ENCODE measurements at places on chromosomes 6 and 20. TPM values are rescaled to one million over a fixed set of nuclear protein-coding genes. Genes with fewer than 3 reads are reported as not detected.

ZC2HC1B gene
- total RNA-seq, result 0.24 TPM

GPSM3 gene
- 117 TPM for total RNA-seq

FKBP5 gene
- 111 TPM for total RNA-seq

EFCAB8 gene
- total RNA-seq, result 0.24 TPM

SIRPG gene
- 27.9 TPM for total RNA-seq

- no peak for DNase-seq
These were observed 77.6 kb upstream of the BACH2 start for GRCh38 chr6:90374201-90374600.

DNA sequence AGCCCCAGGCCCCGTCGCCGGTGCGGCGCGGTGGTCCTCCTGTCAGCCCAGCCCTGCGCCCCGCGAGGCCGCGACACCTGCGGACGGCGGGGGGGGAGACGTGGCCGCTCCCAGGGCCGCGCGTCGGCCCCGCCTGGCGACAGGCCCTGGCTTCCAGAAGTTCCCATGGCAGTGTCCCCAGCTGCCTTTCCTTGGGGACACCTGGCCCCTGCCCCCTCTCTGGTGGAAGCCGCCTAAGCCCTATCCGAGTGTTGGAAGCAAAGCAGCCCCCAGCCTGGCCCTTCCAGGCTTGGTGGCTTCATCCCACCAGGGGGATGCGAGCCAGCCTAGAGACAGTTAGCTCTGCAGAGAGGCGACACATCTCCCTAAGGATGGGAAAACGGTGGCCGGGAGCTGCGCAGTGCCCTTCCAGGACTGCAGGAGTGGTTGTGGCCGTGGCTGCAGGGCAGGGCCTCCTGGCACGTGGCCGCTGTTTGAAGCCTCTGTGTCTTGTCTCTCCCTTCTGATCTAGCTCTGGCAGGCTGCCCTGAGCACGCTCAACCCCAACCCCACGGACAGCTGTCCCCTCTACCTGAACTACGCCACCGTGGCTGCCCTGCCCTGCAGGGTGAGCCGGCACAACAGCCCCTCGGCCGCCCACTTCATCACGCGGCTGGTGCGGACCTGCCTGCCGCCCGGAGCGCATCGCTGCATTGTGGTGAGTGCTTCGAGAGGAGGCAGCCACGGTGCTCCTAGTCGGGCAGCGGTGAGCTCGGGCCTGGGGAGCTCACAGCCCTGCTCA, 816 bp downstream of the NPEPL1 start:
- DNase-seq, result peak; percentile 26

GRCh38 chr20:59850018-59850641, 83.3 kb downstream of the SYCP2 start:
- no peak for DNase-seq

DNA sequence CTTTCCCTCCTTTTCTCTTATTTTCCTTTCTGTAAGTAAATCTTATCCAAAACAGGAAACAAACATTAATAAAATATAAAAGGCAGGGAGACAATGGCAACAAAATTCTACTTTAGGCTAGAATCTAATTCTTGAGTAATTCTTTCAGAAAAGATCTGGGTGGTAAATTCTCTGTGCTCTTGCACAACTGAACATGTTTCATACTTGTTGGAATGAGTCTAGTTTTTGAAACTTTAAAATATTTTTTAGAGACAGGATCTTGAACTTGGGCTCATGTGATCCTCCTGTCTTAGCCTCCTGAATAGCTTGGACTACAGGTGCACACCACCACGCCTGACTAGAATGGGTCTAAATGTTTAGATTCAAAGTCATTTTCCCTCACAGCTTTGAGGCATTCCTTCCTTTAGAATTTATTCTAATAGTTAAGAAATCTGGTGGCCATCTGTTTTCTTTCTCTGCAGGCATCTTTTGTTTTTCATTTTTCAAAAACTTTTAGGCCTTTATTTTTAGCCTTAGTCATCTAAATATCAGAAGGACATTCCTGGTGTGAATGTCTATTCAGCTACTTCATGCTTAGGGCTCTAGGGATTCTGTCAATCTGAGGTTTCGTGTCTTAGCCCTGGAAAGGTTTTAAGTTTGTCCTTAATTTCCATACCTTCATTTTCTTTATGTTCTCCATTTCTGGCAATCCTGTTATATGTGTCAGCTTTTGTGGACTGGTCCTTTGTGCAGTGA, 76.5 kb downstream of the CDKAL1 start:
- no peak for DNase-seq

DNA sequence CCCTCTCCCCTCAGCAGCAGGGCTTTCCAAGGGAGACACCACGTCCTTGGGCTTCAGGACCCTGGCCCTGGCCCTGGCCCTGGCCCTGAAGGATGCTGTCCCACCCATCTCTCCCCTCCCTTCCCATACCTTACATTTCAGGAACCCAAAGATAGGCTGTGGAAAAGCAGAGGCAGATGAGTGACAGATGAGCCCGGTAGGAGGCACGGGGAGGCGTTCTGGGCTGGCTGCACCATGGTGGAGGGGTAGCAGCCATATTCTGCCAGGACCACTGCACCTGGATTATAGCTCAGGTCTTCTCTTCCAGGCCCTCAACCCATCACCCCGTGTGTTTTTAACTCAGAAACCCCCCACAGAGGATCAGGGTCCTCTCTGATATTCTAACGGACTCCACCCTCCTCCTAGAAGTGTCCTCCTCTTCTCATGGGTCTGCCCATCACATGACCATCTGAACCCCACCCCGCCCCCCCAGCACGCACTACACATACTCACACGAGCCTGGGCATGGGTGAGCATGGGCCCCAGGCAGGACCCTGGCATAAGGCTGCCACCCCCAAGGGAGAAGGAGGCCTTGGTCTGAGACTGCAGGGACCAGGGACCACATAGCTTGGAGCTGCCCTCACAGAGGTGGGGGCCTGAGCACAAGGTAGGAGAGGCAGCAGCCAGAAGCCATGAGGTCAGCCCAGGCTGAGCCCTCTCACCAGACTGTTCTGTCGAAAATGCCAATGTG, 220.8 kb upstream of the CDH4 start:
- no peak for DNase-seq

DNA sequence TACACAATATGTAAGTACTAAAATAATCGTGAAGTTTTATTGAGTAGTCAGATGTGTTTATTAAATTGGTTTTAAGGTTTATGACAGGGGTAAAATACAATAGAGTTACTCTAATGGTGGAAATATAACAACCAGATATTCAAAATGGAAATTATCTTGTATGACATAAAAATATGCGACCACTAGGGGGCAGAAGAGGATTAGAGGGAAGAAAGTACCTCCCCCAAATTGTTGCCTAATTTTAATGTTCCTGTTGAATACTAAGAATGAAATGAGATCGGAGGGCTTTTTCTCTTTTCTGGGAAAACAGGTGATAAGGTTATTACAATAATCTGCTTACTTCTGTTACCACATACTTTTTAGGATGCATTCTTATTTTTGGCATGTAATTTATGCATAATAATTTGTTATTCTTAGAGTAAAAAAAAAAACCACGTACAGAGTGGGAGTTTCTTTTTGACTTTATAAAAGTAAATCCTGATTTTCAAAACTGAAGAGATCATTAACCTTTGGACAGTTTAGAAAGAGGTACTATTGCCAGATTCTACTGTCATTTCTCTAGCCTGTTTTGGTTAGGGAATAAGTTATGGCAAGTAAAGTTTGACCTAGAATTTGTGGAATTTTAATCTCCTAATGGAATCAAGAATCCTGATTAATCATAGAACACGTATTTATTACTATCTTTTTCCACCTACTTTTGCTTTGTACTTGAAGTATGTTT, 159.2 kb downstream of the CD109 start:
- DNase-seq, result no peak

CMTR1 gene
- 69.2 TPM for total RNA-seq

BPI gene
- total RNA-seq, result not detected

DNA sequence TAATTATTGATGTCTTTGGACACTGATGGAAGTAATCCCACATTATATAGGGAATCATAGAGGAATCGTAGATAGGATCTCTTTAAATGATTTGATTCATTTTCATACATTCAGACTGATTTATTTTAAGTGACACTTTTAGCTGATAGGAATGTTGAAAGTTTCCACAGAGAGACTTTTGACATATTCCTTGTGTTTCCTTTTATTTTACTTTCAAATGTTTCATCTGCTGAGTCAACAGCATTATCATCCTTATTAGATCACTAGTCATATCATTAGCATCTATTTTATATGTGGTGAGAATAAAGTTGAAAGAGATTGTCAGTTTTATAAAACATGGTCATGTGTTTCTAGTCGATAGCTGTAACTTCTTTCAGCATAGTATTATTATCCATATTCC, 13.4 kb downstream of the DCBLD1 start:
- DNase-seq, result no peak

DNA sequence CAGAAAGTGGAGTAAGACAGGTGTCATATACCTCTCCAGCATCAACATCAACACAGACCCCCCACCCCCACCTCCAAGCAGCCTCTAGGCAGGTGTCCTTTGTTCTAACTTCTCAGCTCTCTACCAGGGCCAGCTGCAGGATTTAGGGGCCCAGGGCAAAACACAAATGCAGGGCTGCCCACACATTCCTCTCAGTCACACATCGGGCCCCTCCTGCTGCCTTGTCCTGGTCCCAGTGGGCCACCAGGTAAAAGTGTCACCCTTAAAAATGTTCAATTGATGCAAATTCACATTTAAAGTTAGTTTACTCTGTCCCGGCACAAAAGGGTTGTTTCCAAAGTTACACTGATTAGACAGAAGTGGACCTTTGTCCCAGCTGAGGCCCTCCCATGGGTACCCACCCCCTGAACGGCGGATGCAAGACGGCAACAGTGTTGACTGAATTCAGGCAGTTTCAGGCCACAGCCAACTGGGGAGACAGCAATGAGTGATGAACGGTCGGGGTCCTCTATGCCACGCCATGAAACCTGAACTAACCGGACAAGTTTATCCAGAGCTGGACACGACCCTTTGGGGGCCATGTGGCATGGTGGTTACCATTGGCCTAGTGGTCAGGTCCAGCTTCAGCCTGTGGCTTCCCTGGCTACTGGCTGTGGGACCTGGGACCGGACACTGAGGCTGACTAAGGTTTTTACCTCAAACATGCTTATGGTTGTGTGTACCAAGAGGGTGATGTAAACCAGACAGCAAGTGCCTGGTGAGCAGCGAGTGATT, 52.2 kb upstream of the UNC93A start:
- no peak for DNase-seq

GRCh38 chr6:84731901-84732300, 32.5 kb downstream of the TBX18 start:
- DNase-seq, result no peak

DNA sequence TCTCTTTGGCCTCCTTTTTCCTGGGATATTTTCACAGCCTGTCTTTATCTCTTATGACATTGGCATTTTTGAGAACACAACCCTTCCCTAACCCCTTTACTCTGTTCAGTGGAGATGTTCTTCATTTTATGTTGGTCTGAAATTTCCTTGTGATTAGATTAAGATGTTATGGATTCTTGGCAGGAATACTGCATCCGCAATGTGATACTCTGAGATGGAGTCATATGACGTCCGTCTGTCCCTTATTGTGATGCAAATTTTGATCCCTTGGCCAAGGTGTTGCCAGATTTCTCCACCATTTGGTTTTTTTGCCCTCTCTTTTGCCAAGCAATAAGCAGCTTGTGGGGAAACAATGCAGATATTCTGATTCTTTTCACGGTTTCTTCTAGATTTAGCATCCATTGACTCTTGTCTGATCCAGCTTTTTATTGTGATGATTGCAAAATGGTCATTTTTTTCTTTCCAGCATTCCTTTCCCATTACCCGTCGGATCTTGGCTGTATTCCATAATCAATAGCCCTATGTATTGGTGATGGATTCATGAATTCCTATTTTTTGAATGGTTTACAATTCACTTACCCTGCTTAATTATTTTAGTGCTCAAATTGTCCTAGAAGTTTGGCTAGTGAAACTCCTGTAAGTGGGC, 85.1 kb downstream of the NCOA3 start:
- no peak for DNase-seq

GRCh38 chr6:20559924-20560551, 25.8 kb downstream of the CDKAL1 start:
- no peak for DNase-seq

- DNase-seq, result no peak
These were observed 379.1 kb downstream of the TENT5A start for GRCh38 chr6:81373414-81373813.

SRMS gene
- total RNA-seq, result not detected

- no peak for DNase-seq
These were observed 1382.8 kb upstream of the DEFB115 start for GRCh38 chr20:29874476-29875202.

PGBD1 gene
- 1.6 TPM for total RNA-seq

DNA sequence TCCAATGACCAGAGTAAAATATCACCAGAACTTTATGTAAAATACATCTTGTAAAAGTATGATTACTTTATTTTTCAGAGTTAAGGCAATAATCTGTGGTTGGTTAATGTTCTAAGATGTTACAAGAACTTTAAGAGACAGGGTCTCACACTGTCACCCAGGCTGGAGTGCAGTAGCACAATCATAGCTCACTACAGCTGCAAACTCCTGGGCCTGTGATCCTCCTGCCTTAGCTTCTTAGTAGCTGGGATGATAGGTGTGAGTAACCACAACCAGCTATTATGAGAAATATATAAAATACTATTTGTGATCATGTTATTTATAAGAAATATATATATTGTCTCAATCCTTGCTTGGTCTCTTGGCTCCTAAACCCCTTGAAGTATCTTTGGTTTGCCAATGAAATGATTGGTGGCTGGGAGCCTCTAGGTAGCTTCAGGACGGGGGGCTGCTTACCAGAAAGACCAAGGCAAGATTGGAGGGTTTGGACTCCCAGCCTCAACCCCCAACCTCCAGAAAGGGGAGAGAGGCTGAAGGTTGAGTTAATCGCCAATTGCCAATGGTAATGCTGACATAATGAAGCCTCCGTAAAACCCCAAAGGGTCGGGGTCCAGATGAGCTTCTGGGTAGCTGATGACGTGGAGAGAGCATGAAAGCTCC, 15.4 kb downstream of the SOD2 start:
- DNase-seq, result no peak

RIPOR2 gene
- 68.7 TPM for total RNA-seq

GRCh38 chr6:33787346-33787953, 1.5 kb downstream of the LEMD2 start:
- DNase-seq, result no peak

DNA sequence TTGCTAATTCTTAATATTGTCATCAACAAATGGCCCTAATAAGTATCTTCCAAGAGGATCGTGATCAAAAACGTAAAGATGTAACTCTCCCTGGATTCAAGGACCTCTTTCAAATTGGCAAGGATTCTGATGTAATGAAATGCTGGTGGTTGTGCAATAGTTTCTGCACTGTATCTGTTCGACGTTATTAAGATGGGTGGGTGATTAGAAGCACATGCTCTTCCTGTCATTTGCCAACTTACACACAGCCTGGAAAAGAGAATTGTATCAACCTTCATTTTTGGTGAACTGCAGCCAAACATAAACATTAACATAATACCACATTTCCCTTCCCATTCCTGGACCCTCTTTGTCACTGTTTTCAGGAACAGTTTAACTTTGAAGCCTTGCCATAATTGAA, 9.8 kb downstream of the FOXQ1 start:
- DNase-seq, result no peak

GRCh38 chr6:88520445-88520844, 354.3 kb upstream of the CNR1 start:
- DNase-seq, result no peak

- no peak for DNase-seq
These were observed 505.3 kb upstream of the JAG1 start for GRCh38 chr20:11178946-11179654.

COL11A2 gene
- total RNA-seq, result 1.0 TPM

- no peak for DNase-seq
These were observed 17.3 kb downstream of the DST start for GRCh38 chr6:56625356-56625755.

GRCh38 chr6:117870486-117871242, 36.4 kb upstream of the SLC35F1 start:
- DNase-seq, result no peak

Data from activated CD4-positive, alpha-beta memory T cell treated with anti-CD3 and anti-CD28 coated beads for 36 hours (primary cell).